ENCODE measurements at places on chromosomes 11 and 22.
A peak's percentile ranks its signal among the peaks of the same experiment; 100 is the strongest.

- peak; percentile 86 for DNase-seq
Observed at GRCh38 chr11:65366340-65366773, 11.8 kb downstream of the TIGD3 start.

DNA sequence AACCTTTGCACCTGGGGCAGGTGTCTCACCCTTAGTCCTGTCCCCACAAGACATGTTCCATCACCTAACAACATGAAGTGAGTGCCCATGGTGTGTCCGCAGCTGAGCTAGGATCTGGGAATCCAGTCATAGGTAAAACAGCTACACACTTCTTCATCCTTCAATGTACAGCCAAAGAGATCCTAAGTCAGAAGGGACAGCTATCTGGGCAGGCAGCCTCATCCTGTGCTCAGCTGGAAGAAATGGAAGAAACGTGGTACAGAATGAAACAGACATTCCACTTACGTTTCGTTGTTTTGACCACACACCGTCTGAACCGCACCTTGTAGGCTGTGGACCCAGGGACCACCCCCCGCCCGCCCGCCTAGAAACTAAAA, 30.8 kb downstream of the PDGFB start:
- no peak for DNase-seq

DNA sequence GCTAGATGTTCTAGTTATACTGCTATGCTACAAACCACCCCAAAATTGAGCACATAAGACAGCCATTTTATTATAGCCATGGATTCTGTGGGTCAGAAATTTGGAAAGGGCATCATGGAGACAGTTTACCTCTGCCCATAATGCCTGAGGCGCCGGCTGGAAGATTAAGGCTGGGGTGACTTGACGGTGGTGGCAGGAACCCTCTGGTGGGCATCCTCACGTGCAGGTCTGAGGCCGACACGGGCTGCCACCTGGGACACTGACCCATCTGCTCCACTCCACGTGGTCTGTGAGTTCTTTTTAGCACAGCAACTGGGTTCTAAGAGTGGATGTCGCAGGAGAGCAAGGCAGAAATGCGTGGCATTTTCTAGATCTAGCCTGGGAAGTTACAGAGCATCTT, 40.0 kb upstream of the PRDM11 start:
- DNase-seq = no peak

GRCh38 chr11:11995601-11996000, 12.8 kb downstream of the DKK3 start:
- DNase-seq = no peak

GRCh38 chr11:97570636-97571035, 1180.8 kb downstream of the JRKL start:
- no peak for DNase-seq

DNA sequence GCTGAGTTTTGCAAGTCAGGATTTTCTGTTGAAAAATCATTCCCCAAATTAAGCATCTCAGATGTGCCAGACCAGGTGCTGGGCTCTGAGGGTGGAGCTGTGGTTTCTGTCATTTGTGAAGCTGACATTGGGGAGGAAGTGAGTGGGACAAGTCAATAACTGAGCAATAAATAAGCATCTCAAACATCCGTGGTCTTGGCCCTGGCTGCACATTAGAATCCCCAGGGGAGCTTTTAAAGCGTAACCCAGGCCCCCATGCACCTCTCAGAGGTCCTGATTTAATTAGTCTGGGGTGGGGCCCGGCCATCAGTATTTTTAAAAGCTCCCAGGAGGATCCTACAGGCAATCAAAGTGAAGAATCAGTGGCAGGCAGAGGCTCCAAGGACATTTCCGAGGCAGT, 420.0 kb downstream of the MN1 start:
- DNase-seq = no peak

DNA sequence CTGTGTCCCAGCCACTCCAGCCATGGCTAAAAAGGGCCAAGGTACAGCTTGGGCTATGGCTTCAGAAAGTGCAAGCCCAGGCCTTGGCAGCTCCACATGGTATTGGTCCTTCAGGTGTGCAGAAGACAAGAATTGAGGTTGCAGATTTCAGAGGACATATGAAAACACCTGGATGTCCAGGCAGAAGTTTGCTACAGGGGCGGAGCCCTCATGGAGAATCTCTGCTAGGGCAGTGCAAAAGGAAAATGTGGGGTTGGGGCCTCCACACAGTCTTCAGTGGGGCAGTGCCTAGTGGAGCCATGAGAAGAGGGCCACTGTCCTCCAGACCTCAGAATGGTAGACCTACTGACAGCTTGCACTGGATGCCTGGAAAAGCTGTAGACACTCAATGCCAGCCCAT, 1074.1 kb downstream of the JRKL start:
- DNase-seq = no peak

DNA sequence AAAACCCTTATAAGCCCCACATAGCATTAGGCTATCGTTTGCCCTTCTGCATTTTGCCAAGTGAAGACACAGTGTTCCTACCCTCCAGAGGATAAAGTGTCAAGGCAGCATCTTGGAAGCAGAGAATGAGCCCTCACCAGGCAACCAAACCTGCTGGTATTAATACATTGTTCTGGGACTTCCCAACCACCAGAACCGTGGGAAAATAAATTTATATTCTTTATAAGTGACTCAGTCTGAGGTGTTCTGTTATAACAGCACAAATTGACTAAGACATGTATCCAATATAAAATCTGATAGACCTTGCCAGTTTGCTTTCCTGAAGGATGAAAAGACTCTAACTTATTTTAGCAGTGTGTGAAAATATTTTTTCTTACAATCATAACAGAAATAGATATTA, 792.5 kb upstream of the LRRC4C start:
- no peak for DNase-seq

Data from HuH-7.5 (cell line).